ENCODE measurements at places on chromosomes 5 and 9. TPM values are rescaled to one million over a fixed set of nuclear protein-coding genes. Genes with fewer than 3 reads are reported as not detected.

DNA sequence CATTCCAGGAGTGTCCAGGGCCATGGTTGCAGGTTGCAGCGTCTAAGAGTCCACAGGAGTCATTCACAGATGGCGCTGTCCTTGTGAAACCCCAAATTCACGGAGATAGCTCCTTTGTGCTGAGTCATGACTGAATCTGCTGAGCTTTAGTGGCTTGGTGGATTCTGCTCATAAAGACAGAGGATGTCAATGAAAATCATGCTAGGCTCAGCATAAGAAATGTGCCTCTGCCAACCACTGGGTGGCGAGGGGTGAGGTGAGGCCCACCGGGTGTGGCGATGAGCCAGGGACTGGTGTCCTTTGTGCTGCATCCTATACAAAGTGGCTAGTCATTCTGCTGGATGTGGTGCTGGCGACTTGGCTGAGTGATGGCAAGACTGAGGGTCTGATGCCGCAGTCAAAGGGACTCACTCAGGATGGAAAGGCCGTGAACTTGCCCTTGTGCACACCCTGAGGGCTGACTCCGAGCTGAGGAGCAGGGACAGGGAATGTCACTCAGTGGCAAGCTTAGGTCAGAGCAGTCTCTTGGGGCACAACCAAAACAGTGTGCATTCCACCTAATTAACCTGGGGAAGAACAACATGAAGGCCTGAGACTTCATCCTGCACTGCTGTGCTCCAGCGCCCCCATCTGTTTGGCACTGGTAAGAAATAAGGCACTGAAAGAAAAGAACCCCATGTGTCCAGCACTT lies 71.5 kb downstream of the DAP start:
- H3K27me3 ChIP-seq: no peaks in the 10 kb centered on the region
- peaks cover 35% of the 10 kb centered on the region for H3K4me1 ChIP-seq
- H3K27ac ChIP-seq: peak overlapping the region; percentile 32
- no peak overlapping the region for H3K4me3 ChIP-seq
- DNase-seq: no peak

- no peak overlapping the region for H3K27ac ChIP-seq
- H3K27me3 ChIP-seq: peaks cover 29% of the 10 kb centered on the region
- no peak overlapping the region for H3K4me3 ChIP-seq
- DNase-seq: no peak
- H3K4me1 ChIP-seq: no peaks in the 10 kb centered on the region
Measured at GRCh38 chr5:141778683-141779082, 96.7 kb upstream of the ARAP3 start.

DNA sequence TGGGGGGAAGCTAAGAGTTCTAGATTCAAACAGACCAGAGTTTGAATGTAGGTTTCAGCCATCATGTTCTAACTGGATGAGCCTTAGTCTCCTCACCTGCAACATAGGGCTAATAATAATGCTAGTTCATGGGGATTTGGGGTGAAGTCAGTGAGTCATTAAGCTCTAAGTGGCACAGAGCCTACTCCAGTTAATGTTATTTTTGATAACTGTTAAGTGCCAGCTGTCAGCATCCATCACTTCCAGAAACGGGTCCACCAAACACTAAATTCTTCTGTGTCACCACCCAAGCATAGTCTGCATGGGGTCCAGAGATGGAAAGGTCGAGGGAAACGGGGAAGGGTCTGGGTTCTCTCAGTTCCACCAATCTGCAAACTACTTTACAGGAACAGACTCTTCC lies 1.8 kb upstream of the TSC1 start:
- no peak overlapping the region for H3K27ac ChIP-seq
- no peak overlapping the region for H3K4me3 ChIP-seq
- peaks cover 38% of the 10 kb centered on the region for H3K4me1 ChIP-seq
- no peaks in the 10 kb centered on the region for H3K27me3 ChIP-seq
- H3K36me3 ChIP-seq: no peaks in the 10 kb centered on the region
- no peak for DNase-seq

ARL14EPL gene
- total RNA-seq: not detected

GRCh38 chr9:89408628-89409101 lies 89.2 kb downstream of the SEMA4D start:
- no peaks in the 10 kb centered on the region for H3K27me3 ChIP-seq
- H3K4me1 ChIP-seq: peaks cover 13% of the 10 kb centered on the region
- H3K4me3 ChIP-seq: no peak overlapping the region

COL23A1 gene
- not detected for total RNA-seq

GRCh38 chr9:35495984-35496383 lies 6.1 kb downstream of the RUSC2 start:
- peaks cover 41% of the 10 kb centered on the region for H3K4me1 ChIP-seq
- peaks cover 29% of the 10 kb centered on the region for H3K36me3 ChIP-seq
- H3K4me3 ChIP-seq: no peak overlapping the region
- DNase-seq: no peak

DNA sequence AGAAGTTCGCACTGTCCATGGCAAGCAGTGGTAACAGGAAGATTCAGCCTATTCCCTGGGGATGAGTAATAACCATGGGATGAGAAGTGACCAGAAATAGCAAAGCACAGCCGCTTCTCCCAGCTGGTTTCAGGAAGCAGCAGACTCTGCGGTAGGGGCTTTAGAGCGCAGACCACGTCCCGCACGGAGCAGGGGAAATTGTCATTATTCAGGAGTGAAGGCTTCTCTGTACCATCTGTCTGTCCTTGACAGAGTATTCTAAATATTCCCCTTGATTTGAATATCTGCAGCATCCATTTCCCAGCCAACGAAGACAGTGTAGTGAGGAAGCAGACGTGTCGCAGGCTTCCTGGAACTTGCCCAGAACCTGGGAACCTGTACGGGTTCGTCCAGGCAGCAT lies 159.6 kb downstream of the NXNL2 start:
- no peak overlapping the region for H3K27ac ChIP-seq
- H3K27me3 ChIP-seq: peaks cover 24% of the 10 kb centered on the region
- H3K36me3 ChIP-seq: no peaks in the 10 kb centered on the region
- no peaks in the 10 kb centered on the region for H3K4me1 ChIP-seq
- DNase-seq: no peak

DNA sequence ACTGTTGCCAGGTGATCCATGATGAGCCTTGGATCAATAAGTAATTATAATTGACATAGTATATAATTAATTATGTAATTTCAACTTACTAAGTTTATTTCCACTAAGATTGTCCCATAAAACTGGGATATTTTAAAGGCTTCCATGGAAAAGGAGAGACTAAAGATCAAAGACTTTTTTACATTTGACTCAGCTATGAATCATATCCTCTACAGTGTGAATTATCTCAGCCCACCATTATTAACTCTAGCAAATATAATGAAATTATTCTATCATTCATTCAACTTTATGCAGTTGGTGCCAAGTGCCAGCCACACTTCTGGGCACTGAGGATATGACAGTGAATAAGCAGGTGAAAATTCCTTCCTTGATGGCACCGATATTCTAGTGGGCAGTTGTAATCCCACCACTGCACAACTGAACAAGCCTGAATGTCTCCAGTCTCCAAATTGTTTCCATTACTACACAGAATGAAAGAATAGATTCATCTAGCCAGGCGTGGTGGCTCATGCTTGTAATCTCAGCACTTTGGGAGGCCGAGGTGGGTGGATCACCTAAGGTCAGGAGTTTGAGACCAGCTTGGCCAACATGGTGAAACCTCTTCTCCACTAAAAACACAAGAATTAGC lies 21.9 kb upstream of the TXN start:
- H3K27ac ChIP-seq: no peak overlapping the region
- H3K27me3 ChIP-seq: peaks cover 2% of the 10 kb centered on the region
- no peaks in the 10 kb centered on the region for H3K4me1 ChIP-seq
- no peak overlapping the region for H3K4me3 ChIP-seq
- DNase-seq: no peak

Data from osteocyte (in vitro differentiated cells).